ENCODE measurements at places on chromosomes 6 and 20. TPM values are rescaled to one million over a fixed set of nuclear protein-coding genes. Genes with fewer than 3 reads are reported as not detected.

MCCD1 gene
- not detected for total RNA-seq

VTA1 gene
- 43.3 TPM for total RNA-seq

FAM83C gene
- not detected for total RNA-seq

GHRH gene
- total RNA-seq: not detected

ADGRF5 gene
- total RNA-seq: not detected

FRS3 gene
- 3.9 TPM for total RNA-seq

EPHA7 gene
- total RNA-seq: 424 TPM

DNA sequence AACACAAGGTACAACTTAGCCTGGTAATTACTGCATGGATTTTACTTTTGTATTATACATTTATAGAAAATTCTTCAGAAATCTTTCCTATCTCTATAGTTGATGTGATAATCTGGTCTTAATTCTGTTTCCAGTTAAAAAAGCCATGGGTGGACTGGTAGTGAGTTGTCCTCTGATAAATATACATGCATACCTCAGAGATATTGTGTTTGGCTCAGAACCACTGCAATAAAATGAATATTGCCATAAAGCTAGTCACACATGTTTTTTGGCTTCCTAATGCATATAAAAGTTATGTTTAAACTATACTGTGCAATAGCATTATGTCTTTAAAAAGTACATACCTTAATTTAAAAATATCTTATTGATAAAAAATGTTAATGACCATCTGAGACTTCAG lies 708.6 kb upstream of the MARCKS start:
- no peak for DNase-seq

- DNase-seq: no peak
Measured at GRCh38 chr6:39137245-39137644, 22.3 kb upstream of the SAYSD1 start.

DNA sequence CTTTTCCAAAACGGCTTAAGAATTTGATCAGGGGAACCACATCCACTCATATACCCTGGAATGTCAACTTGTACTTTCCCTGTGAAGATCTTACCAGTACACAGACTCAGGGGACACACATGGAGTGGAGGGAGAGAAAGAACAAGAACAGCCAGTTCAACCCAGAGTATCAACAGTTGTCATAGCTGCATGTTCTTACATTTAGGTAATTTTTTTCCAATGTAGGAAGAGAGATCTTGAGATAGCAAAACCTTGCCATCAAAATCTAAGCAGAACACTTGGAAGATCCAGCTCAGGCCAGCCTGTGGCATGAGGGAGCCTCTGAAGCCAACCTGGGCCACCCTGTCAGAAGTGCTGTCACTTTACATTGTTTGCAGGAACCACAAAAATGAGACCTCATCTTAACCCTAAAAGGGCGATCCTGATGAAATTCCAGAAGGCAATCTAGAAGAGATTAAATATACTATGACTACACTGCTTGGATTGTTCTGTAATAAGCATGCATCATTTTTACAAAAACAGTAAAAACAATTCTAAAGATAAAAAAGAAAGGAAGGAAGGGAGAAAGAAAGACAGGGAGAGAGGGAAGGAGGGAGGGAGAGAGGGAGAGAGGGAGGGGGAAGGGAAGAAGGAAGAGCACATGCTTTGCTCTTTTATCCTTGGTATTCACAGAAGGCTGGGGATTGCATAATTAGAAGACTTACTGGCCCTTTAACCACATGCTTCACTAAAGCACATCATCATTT lies 124.7 kb upstream of the TCF21 start:
- no peak for DNase-seq

GRCh38 chr6:14276667-14277404 lies 159.3 kb downstream of the CD83 start:
- DNase-seq: peak; percentile 6

DNA sequence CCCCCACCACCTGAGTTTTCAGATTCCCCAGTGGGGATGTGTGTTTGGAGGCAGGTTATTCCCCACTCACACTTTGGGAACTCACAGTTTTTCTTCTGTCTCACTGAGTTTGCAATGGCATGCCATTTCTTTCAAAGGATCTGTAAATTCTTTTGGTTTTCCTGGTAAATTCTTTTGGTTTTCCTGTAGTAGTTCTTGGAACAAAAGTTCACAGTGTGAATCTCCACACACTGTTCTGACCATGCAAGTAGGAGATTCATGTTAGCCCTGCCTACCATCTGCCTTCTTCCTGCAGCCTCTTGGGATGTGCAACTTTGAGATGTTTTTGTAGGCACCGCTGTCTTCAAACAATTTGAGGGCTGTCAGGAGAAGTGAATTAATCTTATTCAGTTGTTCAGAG lies 165.6 kb upstream of the OGFRL1 start:
- DNase-seq: no peak

DNA sequence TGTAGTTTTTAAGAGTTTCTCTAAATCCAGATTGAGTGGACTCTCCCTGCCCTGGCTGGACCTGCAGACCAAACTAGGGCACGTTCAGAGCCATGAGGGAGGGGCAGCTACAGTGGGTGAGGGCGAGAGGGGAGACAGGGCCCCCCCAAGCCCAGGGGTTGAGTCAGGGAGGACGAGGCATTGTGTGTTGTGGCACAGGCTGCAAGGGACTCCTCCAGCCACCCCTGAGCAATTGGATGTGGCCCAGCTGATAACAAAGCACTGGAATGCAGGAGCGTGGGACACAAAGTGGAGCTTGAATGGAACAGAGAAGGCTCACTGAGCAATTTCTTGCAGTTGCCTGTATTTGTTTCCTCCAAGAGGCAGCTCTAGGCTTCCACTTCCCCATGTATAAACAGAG lies 43.5 kb upstream of the MYL9 start:
- no peak for DNase-seq

- DNase-seq: no peak
Measured at GRCh38 chr6:165660857-165661663, 2.0 kb downstream of the PDE10A start.

DNA sequence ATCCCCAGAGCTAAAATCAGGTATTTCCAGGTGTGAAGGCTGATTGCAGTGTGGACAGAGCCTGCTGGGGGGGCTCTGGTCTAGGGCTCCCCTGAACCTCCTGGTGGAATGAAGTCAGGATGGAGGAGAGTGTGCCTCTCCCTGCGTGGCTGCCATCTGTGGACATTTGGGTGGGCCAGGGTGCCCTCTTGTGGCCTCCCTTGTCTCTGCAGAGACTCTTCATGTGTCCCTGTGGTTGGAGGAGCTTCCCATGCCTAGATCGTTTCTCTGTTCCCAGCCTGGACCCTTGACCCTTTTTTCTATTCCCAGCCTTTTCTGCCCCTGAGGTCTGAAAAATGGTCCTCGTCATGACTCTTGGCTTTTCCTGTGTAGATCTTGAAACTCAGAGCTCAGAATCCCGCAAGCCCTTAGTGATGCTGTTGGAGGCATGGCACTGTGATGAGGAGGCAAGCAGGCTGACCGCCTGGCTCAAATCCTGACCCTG lies 9.9 kb upstream of the PSMF1 start:
- no peak for DNase-seq

DNA sequence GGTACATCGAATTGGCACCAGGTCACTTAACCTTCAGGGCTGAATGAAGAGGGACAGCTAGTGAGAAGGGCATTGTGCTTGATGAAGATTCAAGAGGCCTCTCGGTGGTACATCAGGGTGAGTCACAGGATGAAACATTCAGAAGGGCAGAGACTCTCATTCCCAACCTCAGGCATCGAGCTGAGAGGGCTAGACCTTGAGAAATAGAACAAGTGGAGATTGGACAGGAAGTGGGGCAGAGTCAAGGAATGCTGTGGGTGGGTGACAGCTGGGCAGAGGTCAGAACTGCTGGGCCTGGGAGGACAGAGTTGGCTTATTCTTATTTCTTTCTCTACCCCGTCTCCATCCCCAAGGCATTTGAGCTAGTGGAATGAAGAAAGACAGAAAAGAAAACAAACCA lies 126.0 kb downstream of the SCML4 start:
- DNase-seq: no peak

DNA sequence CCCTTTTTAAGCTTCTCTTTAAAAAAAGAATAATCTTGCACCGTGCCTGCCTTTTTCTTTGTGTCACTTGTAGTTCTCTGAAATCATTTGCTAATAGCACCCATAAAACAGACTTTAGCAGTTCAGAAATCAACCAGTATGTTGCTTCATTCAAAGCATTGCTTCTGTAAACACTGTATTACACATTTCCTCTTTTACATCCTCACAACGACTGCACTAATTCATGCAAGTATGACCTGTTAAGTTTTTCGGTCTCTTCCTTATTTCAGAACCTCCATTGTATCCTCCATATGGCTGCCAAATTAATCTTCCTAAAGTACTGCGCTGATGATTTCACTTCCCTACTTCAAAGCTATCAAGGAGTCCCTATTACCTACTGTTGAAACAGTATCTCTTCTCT lies 142.9 kb upstream of the RNF217 start:
- DNase-seq: no peak

DNA sequence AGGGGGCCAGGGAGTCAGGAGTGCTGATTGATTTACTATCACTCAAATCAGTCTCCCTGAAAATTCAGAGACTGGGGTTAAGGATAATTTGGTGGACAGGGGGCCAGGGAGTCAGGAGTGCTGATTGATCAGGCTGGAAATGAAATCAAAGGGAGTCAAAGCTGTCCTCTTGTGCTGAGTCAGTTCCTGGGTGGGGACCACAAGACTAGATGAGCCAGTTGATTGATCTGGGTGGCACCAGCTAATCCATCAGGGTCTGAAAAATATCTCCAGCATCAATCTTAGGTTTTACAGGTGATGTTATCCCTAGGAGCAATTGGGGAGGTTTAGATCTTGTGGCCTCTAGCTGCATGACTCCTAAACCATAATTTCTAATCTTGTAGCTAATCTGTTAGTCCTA lies 6.1 kb upstream of the AFG1L start:
- no peak for DNase-seq

- no peak for DNase-seq
Measured at GRCh38 chr6:157800420-157801237, 22.4 kb upstream of the SNX9 start.

GRCh38 chr6:37473364-37474095 lies 26.2 kb downstream of the CCDC167 start:
- peak; percentile 89 for DNase-seq

- no peak for DNase-seq
Measured at GRCh38 chr6:16503241-16503775, 258.0 kb downstream of the ATXN1 start.

DNA sequence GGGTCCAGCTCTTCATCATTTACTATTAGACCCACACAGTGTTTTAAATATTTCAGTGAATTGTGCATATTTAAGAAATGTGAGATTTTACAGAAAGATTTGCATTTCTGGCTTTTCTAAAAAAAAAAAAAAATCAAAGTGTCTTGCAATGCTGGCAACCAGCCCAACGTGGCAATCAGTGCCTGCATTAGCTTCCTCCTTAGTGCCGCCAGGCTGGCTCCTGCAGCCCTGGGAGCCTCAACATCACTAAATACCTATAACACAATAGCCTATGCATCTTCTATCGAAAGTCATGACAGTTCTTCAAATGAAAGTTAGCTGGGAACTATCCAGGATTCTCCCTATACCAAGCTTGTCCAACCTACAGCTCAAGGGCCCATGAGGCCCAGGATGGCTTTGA lies 9.4 kb upstream of the CD93 start:
- no peak for DNase-seq

DNA sequence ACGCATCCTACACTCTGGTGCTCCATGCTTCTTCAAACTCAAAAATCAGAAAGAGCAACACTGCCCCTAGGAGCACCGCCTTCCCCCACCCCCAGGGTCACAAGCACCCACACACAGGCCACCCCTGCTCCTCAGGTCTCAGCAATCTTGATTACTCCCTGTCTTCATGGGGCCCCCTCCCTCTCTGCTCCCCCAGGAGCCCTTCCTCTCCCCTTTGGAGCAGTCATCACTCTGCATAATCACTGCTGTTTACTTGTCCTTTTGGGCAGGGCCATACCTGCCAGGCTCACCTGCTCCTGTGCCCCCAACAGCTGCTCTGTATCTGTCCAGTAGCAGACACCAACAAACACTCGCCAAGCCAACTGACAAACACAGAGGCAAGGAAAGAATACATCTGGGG lies 7.6 kb upstream of the SYNDIG1 start:
- no peak for DNase-seq

DNA sequence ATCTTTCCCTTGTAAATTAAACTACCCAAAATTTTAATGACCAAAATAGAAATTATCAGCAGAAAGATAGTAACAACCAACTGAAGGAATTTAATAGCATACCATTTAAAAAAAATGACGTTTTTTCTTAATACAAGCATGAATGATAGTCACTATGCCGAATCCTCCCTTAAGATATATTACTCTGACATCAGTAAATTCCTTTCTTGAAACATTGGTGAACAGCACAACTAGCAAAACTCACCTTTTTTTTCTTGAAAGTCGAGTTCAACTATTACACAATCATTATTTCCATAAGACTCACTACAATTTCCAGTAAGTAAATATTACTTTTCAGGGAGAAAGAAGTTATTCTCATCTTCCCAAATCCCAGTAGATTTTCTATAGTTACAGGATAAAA lies 433.2 kb downstream of the GRIK2 start:
- no peak for DNase-seq

All from osteocyte (in vitro differentiated cells).